Kidney capillary endothelial cell (primary cell): ENCODE measurements at places on chromosomes 13 and 19.

DNA sequence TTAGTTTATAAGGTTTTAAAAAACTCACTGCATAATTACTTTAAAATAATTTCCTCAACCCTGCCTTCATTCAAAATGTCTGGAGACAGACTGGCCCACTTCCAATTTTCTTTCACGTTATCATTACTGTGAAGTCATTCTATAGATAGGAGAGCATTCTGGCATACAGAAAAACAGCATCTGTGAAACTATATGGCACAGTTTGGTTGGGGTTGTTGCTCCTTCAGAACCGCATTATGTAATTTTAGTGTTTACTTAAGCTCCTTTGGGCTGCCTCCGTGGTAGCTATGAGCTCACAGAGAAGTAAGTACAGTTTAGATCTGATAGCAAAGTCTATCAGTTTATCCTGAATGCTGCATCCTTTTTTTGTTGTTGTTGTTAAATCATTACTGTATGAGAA lies 104.3 kb downstream of the KCNRG start:
- no peak for DNase-seq

DNA sequence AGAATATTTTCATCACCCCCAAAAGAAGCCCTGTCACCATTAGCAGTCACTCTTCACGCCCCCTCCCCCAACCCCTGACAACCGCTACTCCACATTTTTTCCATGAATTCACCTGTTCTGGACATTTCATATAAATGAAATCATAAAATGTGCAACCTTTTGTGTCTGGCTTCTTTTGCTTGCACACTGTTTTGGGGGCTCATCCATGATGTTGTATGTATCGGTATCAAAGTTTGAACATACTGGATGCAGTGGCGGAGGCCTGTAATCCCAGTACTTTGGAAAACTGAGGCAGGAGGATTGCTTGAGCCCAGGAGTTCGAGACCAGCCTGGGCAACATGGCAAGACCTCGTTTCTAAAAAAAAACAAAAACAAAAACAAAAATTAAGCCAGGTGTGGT lies 7.2 kb downstream of the GADD45B start:
- no peak for DNase-seq

- peak; percentile 89 for DNase-seq
Measured at GRCh38 chr13:21124852-21125251, 51.5 kb downstream of the SKA3 start.

- no peak for DNase-seq
Measured at GRCh38 chr13:96779691-96780090, 214.6 kb downstream of the OXGR1 start.

- no peak for DNase-seq
Measured at GRCh38 chr13:42275098-42275471, 3.1 kb downstream of the AKAP11 start.

- no peak for DNase-seq
Measured at GRCh38 chr19:35223084-35223790, 5.3 kb downstream of the FAM187B start.

- peak; percentile 89 for DNase-seq
Measured at GRCh38 chr19:38079926-38080380, 144.1 kb downstream of the DPF1 start.

- no peak for DNase-seq
Measured at GRCh38 chr19:29491995-29492577, 33.7 kb upstream of the VSTM2B start.

DNA sequence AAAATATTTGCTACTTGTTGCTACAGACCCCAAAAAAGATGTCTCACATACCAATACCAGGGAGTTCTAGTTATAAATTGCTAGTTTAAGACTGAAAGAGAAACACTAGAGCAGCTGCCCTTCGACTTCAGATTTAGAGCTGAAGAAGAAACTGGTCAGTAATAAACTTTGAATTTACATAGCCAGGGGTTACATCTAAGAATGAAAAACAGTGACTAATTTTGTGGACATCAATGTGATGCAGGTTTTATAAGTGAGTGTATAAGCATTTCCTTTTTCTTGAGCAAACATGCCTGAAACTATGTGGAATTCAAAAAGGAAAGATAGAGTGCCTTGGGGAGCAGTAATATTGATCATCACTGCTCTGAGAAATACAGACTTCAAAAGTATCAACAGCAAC lies 724.9 kb upstream of the MIR17HG start:
- DNase-seq, result no peak
